ENCODE measurements at places on chromosomes 4 and X.

GRCh38 chr4:67083496-67083895 is 461.8 kb downstream of the CENPC start:
- DNase-seq: no peak

GRCh38 chr4:104507112-104507511 is 12.4 kb upstream of the CXXC4 start:
- DNase-seq: no peak

DNA sequence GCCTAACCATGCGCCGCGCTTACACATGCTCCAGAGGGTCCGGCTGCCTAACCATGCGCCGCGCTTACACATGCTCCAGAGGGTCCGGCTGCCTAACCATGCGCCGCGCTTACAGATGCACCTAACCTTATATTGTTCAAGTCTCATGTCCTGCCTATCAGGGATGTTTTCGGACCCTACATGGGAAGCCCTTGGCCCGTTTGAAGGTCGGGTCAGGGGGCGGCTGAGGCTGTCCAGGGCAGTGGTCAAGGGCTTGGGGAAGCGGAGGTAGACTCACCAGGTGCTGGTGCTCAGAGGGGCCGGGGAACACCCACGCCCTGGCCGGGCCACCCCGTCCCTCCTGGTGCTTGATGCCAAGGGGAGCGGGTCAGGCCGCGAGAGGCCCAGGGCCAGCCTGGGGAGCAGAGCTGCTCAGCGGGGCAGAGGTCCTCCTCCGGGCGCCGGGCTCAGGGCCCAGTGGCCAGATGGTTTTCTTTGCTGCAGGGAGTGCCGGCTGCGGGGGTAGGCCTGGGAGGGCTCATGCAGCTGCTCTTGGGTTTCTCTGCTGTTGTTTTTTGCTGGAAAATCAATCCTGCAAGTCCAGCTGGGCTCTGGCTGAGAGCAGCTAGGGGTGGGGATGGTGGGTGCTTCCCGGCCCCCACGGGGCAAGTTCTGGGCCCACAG is 35.4 kb upstream of the SPON2 start:
- DNase-seq: no peak

DNA sequence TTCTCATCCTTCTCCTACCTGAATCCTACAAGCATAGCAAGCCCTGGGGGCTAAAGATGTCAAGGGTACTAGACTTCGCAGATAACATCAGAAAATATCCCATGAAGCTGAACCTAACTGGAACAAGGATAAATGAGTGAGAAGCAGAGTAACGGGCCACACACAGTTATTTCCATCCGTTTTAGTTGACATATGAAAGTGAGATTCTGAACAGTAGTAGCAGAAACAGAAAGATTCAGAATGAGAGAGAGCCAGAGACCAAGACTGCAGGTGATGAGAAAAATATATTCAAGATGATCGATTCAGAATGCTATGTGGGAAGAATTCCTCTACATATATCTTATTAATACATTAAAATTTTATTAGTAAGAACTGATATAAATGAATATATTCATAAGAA is 165.1 kb downstream of the TSPAN5 start:
- no peak for DNase-seq

- no peak for DNase-seq
Observed at GRCh38 chr4:128983771-128984485, 109.4 kb downstream of the SCLT1 start.

GRCh38 chr4:111546881-111547280 is 598.4 kb upstream of the FAM241A start:
- DNase-seq: no peak

DNA sequence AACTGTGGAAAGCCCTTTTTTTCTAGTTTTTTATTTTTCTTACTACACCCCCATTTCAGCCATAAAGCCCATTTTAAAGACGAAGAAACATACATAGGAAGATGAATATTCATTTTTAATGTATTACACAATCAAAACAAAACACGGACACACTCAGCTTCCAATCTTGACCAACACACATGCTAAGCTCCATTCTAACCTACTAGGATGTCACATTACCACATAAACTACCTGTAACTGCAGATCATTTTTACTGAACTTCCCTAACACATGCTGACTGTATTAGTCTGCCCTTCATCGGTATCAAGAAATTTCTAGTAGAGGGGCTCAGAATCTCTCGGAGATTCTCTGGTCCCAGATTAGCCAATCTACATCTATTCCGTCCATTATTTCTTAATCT is 1.8 kb downstream of the CCNI start:
- DNase-seq: no peak

DNA sequence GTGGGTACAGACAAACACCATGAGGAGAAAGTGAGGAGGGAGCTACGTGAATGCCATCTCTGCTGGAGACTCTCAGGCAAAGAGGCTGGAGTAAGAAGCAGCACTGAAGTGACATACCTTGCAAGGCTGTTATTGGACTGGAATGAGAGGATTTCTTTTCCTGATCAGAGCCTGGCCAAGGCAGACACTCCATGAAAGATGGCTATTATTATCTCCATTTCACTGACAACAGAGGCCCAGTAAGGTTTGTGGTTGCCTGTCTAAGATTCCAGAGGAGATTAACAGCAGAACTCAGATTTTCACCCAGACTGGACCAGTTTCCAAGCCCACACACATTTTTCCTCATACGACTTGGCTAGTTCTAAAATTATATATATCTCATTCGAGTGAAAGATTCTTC is 162.0 kb upstream of the EOLA2 start:
- no peak for DNase-seq

DNA sequence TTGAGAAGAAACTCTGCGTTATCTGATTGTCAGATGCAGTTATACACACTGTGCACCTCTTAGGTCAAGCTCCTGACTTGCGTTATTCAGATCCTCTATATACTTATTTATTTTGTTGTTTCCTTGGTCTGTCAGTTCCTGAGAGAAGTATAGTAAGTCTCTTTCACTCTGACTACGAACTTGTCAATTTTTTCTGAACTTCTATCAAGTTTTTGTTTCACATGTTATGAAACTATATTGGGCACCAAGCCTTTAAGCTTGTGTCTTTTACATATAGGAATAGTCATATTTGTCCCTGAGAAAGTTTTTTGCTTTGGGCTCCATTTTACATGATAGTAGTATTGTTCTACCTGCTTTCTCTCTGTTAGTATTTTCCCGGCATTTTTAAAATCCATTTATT is 31.7 kb downstream of the ZNF275 start:
- no peak for DNase-seq

GRCh38 chr4:804804-805203 is 21.1 kb downstream of the CPLX1 start:
- no peak for DNase-seq

GRCh38 chr4:3010998-3011397 is 47.6 kb downstream of the GRK4 start:
- DNase-seq: no peak

GRCh38 chr4:105129286-105130040 is 17.2 kb upstream of the TET2 start:
- no peak for DNase-seq

GRCh38 chr4:100114909-100115308 is 75.4 kb downstream of the DDIT4L start:
- DNase-seq: no peak

DNA sequence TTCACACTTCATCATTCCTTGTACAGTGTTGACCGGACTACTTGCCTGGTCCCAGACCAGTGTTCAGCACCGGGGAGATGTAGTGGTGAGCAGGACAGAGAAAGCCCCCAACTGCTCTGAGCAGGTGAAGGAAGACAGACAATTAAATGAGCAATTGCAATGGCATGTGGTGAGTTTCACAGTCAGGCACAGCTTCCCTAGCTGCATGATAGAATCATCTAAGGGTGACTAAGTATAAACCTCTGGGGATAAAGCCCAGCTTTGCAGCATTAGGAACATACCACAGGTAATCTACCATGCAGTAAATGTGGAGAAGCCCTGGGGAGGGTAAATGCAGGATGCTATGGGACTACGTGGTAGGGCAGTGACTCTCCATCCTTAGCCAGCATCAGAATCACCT is 47.8 kb downstream of the TMA16 start:
- DNase-seq: no peak

- DNase-seq: no peak
Observed at GRCh38 chr4:25663781-25664180, 8.1 kb downstream of the SLC34A2 start.

DNA sequence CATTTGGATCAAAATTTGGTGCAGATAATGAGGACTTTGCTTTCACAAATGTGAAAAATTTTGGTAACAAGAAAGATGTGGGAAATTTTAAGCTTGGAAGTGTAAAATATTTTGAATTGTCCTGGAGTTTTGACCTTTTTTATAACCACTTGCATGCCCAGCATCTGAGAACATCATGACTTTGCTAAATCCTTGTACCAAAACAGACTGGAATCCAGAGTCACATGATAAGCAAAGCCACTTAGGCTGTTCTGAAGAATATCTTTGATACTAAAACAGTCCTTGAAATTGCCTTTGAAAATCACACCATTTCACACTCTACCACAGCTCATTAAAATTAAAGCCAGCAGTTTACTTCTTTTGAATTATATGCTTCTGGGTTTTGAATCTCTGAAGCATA is 2.5 kb upstream of the PPM1K start:
- no peak for DNase-seq

- no peak for DNase-seq
Observed at GRCh38 chr4:140198942-140199341, 45.0 kb upstream of the MAML3 start.

DNA sequence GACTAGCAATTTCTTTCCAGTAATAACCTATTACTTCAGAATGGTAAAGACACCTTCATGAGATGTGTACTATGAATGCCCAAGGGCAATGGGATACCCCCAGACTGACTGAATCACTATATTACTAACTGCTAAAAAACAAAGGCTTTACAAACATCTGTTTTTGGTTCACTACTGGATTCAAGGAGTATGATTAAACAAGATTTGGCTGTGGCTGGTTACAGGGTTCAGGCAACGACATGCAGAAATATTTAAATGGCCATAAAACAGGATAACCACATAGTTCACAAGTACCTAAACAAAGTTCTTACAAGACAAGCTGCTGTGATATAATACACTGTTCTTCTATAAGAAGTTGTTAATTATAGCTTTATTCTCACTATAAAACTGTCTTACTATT is 128.2 kb downstream of the FRYL start:
- no peak for DNase-seq

- no peak for DNase-seq
Observed at GRCh38 chr4:152660526-152660925, 19.3 kb downstream of the TMEM154 start.

Measured in activated gamma-delta T cell treated with Interleukin-2 at 50 U/mL for 16 hours (primary cell).